ENCODE measurements at places on chromosomes 7 and 10.
A peak's percentile ranks its signal among the peaks of the same experiment; 100 is the strongest.

- DNase-seq: peak; percentile 68
- peaks cover 79% of the 10 kb centered on the region for H3K4me1 ChIP-seq
- H3K27me3 ChIP-seq: no peaks in the 10 kb centered on the region
- peaks cover 40% of the 10 kb centered on the region for H3K36me3 ChIP-seq
- H3K4me3 ChIP-seq: peak within 1 kb of the TSS; percentile 94
These were observed at the start of gene WDFY4 for GRCh38 chr10:48684792-48685623. TSS of gene WDFY4 (plus strand) at chr10:48684873. CDS start at chr10:48709733, 24,860 bp downstream.

DNA sequence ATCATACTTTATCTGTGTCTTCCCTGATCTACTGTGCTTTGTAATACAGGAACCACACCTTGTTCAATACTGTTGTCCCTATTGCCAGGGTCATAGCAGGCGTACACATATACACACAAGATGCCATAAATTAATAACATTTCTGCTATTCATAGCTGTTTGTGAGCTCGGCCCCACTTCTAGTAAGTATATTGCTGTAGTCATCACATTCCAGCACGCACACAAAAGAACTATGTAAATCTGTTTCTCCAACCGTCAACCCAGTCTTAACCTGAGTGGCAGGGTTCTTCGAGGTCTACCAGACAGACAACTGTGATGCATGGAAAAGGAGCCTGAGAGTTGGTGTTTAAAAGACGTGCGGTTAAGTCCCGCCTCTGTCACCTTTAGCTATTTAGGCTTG, 5.7 kb upstream of the CACNB2 start:
- H3K36me3 ChIP-seq: no peaks in the 10 kb centered on the region
- H3K4me1 ChIP-seq: no peaks in the 10 kb centered on the region
- H3K27ac ChIP-seq: no peak overlapping the region

DNA sequence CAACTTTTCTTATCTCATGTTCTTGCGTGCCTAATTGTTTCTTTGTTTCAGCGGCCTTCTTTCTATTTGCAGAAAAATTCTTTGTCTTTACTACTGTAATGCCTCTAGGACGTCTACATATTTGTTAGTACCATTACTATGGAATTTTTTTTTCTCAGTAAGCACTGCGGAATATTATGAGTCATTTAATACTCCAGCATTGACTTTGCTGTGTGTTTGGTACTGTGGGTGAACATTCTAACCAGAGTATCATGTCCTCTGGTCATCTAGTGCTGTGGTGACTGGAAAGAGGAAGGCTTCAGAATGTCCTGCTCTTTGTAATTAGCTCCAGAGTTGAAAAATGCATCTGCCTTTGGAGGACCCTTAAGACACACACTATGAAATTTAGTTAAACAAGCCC, 58.5 kb upstream of the FERD3L start:
- H3K27ac ChIP-seq: no peak overlapping the region
- H3K4me1 ChIP-seq: no peaks in the 10 kb centered on the region
- no peaks in the 10 kb centered on the region for H3K27me3 ChIP-seq
- H3K36me3 ChIP-seq: no peaks in the 10 kb centered on the region

DNA sequence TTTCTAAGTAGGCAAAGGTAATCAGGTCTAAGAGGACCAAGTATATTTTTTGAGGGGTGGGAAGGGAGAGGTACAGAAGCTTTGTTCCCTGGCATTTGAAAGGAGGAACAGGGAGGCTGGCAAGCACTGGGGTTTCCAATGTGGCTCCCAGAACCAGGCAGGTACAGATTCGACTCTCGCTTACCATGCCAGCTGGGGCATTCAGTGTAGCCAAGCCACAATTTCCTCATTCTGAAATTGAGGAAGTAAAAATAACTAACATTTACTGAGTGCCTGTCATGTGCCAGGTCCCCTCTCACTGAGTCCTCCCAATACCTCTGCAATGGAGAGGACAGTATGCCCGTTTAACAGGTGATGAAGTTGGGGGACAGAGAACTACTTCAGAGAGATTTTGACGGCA, 45.9 kb upstream of the BET1 start:
- H3K4me3 ChIP-seq: peak overlapping the region; percentile 71
- H3K27ac ChIP-seq: peak overlapping the region; percentile 97
- peaks cover 77% of the 10 kb centered on the region for H3K4me1 ChIP-seq
- H3K36me3 ChIP-seq: no peaks in the 10 kb centered on the region
- DNase-seq: peak; percentile 44
- no peaks in the 10 kb centered on the region for H3K27me3 ChIP-seq

GRCh38 chr7:136294977-136295376, 317.8 kb upstream of the MTPN start:
- no peaks in the 10 kb centered on the region for H3K4me1 ChIP-seq
- H3K4me3 ChIP-seq: no peak overlapping the region
- no peaks in the 10 kb centered on the region for H3K27me3 ChIP-seq
- no peak for DNase-seq
